OCI-LY7 (cell line): ENCODE measurements at places on chromosomes 12 and 14. TPM values are rescaled to one million over a fixed set of nuclear protein-coding genes. Genes with fewer than 3 reads are reported as not detected.
A peak's percentile ranks its signal among the peaks of the same experiment; 100 is the strongest.

The C12orf60 gene
- 3.4 and 3.9 TPM in 2 replicates for total RNA-seq

- no peak for DNase-seq
Observed at GRCh38 chr14:30337456-30337855, 221.5 kb upstream of the G2E3 start.

DNA sequence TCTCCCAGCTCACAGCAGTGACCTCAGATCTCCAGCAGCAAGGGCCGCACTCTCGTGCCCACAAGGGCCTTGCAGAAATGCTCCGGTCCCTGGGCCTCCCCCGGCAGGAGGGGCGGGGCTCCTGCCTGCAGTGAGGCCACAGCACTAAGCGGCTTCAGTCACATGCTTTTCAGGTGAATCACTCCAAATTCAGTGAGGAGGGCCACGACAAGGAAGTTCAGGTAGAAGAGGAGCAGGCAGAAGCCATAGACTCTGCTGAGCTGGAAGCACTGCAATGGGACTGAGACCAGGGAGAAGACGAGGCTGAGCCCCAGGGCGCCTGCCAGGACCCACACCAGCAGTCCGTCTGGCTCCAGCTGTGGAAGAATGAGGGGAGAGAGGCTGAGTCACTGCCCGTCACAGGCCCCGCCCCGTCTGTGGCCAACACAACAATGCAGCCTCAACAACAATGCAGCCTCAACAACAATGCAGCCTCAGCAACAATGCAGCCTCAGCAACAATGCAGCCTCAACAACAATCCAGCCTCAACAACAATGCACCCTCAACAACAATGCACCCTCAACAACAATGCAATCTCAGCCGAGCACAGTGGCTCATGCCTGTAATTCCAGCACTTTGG is 35.2 kb downstream of the SLC8B1 start:
- no peak for DNase-seq

DNA sequence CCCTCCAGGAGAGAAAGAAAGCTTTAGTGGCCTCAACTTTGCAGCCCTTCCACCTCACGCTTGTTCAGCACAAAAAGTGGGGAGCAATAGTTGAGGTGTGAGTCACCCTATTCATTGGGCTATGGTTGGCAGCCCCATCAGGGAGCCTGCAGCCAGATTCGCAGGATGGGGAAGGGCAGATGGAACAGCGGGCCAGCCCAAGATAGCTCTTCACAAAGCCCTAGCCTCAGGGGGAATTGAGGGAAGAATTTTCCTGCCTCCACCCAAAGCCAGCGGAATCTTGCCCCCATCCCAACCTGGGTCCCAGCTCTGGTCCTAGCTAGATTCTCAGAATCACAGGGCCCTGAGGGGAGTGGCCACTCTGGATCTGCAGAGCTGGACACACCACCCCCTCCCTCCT is 3.6 kb upstream of the KRT5 start:
- DNase-seq: no peak

The TMPRSS12 gene
- not detected in 2 replicates for total RNA-seq

The MYH6 gene
- not detected in 2 replicates for total RNA-seq

DNA sequence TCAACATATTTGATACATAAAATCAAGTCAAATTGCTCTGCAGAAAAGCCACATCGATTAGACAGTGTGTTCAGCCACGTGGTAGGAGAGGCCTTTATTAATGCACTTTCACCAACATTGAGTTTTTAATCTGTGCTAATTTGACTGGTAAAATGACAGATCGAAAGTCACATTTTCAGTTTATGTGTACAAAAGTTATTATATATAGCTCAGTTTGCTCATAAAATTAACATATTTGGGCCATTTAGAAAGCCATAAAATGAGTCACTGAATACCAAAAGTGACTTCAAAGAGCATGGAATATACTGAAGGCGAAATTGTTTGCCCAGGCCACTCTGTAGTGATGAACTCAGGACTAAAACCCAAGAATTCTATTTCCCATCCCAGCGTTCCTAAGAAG is 26.0 kb downstream of the C12orf42 start:
- DNase-seq: no peak

The TEX22 gene
- total RNA-seq: 9.2 and 12.2 TPM in 2 replicates

The TAS2R10 gene
- total RNA-seq: not detected in 2 replicates

- no peak for DNase-seq
Observed at GRCh38 chr12:17982556-17982955, 107.4 kb downstream of the RERGL start.

DNA sequence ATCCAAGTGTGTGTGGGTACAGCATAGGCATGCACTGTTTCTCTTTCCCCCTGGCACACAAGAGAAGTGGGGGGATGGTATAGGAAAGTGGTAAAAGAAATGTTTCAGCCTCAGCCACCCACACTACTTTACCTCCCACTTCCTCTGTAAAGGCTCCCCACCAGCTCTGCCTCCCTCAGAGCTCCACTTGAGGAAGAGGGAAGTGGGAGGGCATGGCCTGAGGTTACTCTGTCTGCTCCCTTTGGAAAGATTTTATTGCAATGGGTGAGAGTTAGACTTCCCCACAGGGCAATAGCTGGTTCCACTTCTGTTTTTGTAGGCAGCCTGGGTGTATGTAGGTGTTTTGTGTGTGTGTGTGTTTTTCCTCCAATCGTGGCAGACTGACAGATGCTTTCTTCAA is 145.3 kb downstream of the SSPN start:
- DNase-seq: peak; percentile 2
